ENCODE measurements at places on chromosomes 4 and X. TPM values are rescaled to one million over a fixed set of nuclear protein-coding genes. Genes with fewer than 3 reads are reported as not detected.

Gene MSANTD1
- 0.55 TPM for total RNA-seq

Gene BEX1
- total RNA-seq: 6.0 TPM

DNA sequence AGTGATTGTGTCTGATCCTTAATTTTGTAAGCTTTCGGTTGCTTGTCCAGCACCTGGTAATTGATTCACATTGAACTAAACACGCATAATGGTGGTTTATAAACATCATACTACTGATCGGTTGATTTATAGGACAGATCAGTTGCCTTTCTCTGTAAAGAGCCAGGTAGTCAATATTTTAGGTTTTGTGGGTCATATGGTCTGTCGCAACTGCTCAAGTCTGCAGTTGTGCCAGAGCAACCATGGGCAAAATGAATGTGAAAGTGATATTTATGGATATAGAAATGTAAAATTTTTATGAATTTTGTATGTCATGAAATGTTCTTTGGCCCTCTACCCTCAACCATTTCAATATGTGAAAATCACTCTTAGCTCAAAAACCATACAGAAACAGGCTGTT lies 8.9 kb downstream of the JADE1 start:
- no peak for DNase-seq

Gene GPR34
- not detected for total RNA-seq

DNA sequence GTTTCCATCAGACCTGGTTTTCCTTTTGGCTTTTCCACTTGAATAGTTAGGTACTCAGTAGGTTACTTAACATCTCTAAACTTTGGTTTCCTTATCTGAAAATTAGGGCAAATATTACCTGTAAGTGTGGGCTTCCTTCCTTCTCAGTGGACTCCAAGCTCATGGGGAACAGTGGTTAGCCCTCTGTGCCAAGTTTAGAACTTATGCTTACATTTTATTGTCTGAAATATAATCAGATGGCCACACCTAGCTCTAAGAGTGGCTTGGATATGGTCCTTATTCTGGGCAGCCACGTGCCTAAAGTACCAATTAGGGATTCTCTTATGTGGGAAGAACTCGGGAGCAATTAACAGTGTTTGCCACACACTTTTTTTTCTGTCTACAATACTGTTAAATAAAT lies 133.9 kb downstream of the UCHL1 start:
- no peak for DNase-seq

GRCh38 chr4:3521621-3522325 lies 10.4 kb downstream of the LRPAP1 start:
- peak; percentile 52 for DNase-seq

DNA sequence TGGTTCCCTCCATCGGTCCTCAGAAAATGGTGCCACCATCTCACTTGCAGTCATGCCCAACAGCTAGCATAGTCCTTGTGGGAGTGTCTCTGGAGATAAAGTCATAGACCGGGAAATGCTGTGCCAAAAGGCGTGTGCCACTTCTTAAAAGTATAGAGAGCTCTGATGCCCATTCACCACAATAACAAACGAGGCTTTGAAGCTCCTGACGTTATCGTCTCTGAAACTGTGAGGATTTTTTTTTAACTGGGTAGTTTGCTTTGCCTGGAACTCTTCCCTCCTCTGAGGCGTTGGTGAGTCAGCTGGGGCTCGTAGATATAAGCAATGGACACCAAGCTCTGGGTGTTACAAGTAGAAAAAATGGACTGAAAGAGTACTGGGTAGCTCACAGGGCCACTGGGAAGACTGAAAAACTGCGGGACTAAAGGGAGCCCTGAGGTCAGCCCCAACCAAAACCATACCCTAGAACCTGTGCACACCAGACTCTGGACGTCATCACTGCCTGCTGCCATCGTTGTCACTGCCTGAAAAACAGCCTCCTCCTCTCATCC lies 89.4 kb upstream of the TRIM2 start:
- DNase-seq: no peak

- no peak for DNase-seq
Observed at GRCh38 chr4:53348046-53348445, 17.8 kb downstream of the SCFD2 start.

DNA sequence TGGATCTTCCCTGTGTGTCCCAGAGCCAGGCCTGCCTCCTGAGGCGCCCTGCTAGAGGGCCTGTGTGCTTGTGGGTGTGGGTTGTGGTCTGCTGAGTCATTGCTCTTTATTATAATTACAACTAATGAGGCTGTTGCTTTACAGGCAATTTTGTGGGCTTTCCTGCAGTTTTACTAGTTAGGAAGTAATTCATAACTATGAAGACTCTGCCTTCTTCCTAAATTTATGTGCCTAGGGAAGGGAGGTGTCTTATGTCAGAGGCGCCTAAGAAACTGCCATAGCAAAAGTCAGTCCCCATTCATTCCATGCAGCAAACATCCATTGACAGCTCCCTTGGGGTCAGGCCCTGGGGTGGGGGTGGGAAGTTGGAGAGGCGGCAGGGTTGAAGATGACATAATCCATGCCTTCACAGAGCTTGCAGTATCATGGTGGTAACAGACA lies 359.2 kb downstream of the IDS start:
- DNase-seq: no peak

- no peak for DNase-seq
Observed at GRCh38 chr4:3136454-3136853, 62.0 kb downstream of the HTT start.

Gene GYG2
- total RNA-seq: 14.1 TPM

Gene LEF1
- 3.1 TPM for total RNA-seq

DNA sequence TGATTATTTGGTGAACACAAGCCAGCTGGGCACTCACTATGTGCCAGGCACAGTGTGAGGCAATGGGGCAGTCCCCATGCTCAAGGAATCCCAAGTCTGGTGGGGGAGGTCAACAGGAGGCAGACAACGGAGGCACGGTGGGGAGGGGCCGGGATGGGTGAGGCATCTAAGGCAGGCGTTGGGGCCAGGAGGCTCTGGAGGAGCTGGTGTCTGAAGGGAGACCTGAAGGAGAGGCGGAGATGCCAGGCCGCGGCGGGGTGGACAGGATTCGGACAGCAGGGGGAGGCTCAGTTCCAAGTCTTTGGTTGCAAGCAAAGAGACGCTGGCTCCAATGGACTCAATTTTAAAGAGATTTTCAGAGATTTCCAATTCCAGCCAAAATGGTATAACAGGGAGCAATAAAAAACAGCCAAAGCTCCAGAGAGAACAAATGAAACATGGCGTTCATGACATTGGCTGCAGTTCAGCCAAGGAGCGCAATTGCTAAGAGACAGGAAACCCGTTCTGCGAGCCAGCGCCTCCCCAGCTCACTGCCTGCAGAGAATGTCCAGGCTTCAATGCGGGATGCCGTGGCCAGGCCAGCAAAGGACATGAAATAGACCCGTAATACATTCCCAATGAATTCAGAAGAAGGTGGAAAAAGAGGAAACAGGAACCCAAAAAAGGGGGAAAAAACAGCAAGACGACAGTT lies 105.2 kb upstream of the LRPAP1 start:
- DNase-seq: peak; percentile 80

Gene NCAPG
- 6.5 TPM for total RNA-seq

Gene TCEANC
- 2.5 TPM for total RNA-seq

Gene NELFA
- total RNA-seq: 25.6 TPM

DNA sequence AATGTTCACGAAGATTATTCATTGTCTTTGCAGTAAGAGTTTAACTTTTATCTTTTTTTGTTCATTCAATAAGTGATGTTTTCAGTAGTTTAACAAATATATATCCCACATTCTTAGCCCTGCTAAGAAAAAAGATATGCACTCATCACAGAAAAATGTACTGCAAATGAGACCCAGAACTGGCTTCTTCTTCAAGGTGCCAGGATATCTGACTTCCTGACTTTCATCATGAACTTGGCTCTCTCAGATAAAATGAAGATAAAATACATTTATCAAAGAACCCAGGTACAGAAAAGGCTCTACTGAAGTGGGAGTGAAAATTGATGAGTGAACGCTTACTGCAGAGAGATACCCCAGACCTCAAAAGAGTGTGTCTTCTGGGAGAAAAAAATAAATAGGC lies 177.8 kb upstream of the DKK2 start:
- DNase-seq: no peak

- peak; percentile 92 for DNase-seq
Observed at GRCh38 chrX:34656467-34656841, 631 bp downstream of the TMEM47 start.

DNA sequence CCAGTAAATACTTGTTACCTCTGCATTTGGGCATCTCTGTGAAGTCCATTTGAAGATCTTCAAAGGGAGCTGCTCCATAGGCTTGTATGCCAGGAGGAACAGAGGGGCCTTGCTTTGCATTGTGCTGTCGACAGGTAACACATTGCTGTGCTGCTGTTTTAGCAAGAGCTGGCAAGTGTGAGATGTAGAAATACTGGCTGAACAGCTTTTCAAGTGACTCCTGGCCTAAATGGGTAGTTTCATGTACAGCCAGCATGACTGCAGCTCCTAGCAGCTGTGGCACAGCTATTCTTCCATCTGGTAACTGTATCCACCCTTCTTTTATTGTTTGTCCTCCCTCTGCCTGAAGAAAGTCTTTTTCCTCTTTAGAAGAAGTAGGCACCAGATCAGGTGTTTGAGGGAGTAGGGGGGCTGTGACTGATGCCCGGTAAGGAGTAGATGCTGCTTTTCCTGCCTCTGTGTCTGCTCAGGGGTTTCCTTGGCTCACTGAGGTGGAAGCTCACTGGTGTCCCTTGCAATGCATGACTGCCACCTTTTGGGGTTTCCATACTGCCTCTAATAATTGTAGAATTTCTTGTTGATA lies 965.3 kb downstream of the CCSER1 start:
- no peak for DNase-seq

GRCh38 chr4:154778264-154778663 lies 2.8 kb upstream of the RBM46 start:
- no peak for DNase-seq

DNA sequence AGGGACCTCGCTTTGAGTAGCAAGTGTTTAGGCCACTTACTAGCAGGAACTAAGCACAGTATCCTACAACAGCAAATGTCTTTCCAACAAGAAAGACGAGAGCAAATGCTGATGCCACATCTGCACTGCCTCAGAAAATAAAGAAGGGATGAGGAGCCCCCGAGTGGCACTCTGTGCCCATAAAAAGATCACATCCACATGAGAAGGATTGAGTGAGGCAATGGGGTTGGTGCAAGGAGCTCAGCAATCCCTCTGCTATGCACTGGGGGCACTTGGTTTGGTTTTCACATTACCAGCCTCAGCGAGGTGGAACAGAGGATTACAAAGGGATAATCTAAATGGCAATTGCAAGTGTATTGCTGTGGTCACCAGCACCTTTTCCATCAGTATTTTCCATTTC lies 252.8 kb upstream of the SLC7A11 start:
- DNase-seq: no peak

- no peak for DNase-seq
Observed at GRCh38 chr4:92059615-92060014, 244.2 kb upstream of the GRID2 start.

Gene IQCM
- total RNA-seq: not detected

Gene ZFX
- 75.3 TPM for total RNA-seq

DNA sequence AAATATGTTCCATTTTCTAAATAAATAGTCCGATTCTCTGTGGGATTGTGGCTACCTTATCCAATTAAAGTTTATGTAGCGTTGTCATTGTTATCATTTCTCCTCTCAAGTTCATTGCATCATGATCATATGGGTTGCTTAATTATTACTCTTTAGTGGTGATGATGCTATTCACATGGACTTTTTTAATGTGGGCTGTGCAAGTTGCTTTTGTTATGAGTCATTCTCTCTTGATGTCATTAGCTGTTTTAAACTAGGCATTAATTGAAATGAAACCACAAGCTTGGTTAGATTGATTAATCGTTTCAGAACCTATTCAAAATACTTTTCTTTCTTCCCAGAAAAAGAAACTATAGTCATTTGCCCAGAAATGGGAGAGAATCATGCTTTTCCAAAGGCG lies 38.2 kb downstream of the NHS start:
- no peak for DNase-seq

DNA sequence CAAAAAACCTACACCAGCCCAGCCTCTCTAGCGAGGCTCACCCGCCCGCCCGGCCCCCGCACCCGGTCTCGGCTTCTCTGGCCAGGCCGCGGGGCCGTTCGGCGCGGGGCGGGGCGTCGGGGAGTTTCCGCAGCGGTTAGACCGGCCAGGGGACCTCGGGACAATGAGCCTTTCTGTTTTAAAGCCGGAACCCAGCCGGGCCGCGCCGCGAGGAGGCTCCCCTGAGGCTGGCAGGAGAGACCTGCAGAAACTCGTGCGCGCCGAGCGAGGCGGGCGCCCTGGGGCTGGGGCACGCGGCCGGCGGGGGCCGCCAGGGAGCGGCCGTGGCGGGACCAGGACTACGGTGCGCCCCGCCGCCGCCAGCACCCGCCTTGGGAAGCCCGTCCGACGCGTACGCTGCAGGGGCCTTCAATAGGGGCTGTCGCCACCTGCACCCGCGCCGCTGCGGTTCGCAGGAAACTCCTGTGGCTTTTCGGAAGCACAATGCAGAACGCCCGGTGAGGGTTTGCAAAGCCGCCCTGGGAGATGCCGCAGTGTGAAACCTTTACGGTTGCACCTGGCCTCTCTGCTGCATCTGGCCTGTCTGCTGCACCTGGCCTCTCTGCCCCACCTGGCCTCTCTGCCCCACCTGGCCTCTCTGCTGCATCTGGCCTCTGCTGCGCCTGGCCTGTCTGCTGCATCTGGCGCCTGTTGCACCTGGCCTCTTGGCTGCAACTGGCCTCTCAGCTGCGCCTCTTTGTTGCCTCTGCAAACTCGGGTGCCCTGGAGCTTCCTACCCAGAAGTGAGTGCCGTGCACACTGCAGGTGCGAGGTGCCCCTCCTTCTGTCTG lies 63.9 kb downstream of the TRAPPC11 start:
- DNase-seq: no peak

DNA sequence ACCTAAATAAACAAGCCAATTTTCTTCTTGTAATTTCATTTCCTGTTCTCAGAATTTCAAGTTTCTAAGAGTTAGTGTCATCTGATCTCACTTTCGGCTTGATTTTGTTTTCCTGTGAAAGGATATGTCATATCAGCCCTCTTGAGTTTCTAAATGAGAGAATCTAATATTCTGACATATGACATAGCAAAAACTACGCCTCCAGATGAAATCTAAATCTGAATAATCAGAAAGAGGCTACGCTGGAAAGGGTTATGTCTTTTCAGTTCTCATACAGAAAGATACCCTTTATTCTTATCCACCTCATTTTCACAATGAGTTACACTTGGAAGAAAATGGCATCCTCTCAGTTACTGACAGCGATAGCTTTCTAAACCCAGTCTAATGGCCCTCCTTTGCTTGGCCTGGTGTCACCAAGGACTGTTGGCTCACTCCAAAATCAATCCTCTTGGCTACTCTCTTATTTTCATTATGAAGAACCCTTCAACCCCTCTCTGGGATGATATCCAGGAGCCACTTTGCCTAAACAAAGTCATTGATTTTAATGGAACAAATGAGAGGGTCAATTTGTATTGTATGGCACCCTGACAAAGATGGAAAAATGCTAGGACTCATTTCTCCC lies 65.6 kb downstream of the ASB9 start:
- DNase-seq: no peak

Gene RAB39B
- 3.1 TPM for total RNA-seq

GRCh38 chr4:25922812-25923369 lies 8.9 kb downstream of the SMIM20 start:
- DNase-seq: no peak

- DNase-seq: no peak
Observed at GRCh38 chr4:1290165-1290977, 680 bp downstream of the MAEA start.

Gene MAP7D2
- total RNA-seq: 0.28 TPM

Gene PAGE1
- total RNA-seq: not detected
